ENCODE measurements at places on chromosomes 1 and 21.

GRCh38 chr1:14513111-14513510, 85.4 kb upstream of the KAZN start:
- DNase-seq = no peak

GRCh38 chr21:32867597-32867996, 96.0 kb upstream of the PAXBP1 start:
- no peak for DNase-seq

- no peak for DNase-seq
Observed at GRCh38 chr1:229231754-229232119, 39.2 kb upstream of the RAB4A start.

GRCh38 chr1:220342853-220343252, 70.6 kb upstream of the RAB3GAP2 start:
- no peak for DNase-seq

- no peak for DNase-seq
Observed at GRCh38 chr1:43288058-43288784, 2.8 kb upstream of the C1orf210 start.
